GM23248 (cell line): ENCODE measurements at places on chromosomes 3 and 15.

DNA sequence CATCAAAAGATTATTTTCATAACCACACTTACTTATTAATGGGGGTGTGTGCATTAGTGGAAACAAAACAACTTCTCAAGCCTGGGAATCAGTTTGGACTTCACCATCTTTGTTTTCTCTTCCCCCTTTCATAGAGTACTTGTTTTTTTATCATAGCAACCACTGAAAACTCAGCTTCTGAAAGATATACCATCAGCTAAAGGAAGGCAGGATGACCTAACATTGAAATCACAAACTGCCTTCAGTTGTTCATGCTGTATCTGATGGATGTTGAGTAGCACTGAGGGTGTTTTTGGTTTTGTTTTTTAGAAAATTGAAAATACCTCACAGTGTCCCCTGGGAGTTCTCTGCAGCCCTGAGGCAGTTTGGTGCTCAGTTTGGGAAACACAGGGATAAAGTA is 46.5 kb downstream of the NEK10 start:
- DNase-seq, result no peak

DNA sequence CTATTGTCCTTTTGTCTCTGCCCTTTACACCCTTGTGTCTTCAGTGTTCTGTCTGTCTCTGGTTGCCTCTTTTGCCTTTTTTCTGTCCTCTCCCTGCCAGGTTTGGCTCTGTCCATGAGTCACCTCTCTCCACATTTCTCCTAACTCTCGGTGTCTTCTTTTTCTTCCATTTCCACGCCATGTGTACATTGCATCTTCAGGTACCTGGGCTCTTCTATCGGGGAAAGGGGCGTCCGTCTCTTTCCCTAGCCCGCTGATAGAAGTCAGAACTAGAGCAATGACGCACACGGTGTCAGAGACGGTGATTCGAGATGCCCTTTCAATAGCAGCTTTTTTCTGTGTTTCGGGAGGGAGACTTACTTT is 641 bp downstream of the OPA1 start:
- peak; percentile 69 for DNase-seq

- peak; percentile 17 for DNase-seq
Observed at GRCh38 chr15:33243393-33243792, 48.9 kb upstream of the FMN1 start.

- DNase-seq, result no peak
Observed at GRCh38 chr3:114860531-114860930, 286.6 kb downstream of the ZBTB20 start.

DNA sequence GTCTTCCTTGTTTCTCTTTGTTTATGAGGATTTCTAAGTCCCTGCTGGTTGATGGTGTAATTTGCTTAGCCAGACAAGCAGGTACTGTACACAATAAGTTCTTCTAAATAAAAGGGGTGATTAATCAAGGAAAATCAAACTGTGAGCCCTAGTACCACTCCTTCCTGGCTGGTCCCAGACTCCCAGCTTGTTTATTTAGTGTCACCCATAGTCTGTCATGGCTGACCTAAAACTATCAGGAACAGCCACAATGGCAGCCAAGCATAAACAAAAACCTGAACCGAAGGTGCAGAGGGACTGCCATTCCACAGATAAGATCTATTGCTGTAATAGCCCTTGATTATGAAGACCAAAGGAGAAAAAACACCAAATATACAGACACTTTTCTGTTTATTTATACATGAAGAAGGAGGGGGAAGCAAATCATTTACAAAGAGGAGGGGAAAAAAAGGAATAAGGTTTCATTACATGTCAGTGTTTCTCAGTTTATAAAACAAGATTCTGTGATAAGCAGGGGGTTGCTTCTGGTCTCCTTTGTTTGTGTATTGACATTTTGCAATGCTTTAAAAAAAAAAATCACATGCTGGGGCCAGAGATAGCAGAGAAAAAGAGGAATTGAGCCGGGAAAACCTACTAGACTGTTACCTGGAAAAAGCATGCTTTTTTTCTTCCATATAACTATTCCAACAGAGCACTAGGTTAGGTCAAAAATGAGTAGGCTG is 182.4 kb upstream of the DPH6 start:
- no peak for DNase-seq

- DNase-seq, result peak; percentile 65
Observed at GRCh38 chr15:43903864-43904290, 77.1 kb downstream of the WDR76 start.

- DNase-seq, result no peak
Observed at GRCh38 chr3:70703305-70704102, 391.1 kb upstream of the MDFIC2 start.

DNA sequence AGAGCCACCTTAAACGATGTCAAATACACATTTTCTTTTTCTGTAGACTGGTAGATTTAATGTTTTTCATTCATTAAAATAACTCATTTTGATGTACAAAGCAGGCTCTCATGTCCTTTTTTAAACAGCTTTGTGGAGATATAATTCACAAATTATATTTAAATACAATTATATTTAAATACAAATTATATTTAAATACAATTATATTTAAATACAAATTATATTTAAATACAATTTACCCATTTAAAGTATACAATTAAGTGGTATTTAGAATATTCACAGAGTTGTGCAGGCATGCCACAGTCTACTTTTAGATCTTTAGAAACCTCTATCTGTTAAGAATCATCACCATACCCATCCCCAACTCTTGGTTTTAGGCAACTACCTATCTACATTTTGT is 36.4 kb upstream of the GASK1A start:
- DNase-seq, result no peak

- no peak for DNase-seq
Observed at GRCh38 chr15:100158356-100158755, 183.4 kb downstream of the ADAMTS17 start.

- DNase-seq, result no peak
Observed at GRCh38 chr3:81891055-81891895, 129.8 kb upstream of the GBE1 start.

DNA sequence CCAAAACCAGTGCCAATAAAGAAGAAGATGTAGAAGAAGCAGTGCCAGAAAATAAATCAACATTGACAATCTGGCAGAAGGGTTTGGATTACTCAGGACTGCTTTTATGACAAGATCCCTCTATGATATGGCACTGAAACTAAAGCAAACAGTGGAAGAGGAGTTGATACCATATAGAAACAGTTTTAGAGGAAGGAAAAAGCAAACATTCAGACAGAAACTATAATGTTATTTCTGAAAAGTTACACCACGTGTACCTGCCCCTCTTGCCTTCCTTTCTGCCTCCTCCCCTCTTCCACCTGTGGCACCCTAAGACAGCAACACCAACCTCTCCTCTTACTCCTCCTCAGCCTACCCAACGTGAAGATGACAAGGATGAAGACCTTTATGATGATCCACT is 63.0 kb downstream of the SFMBT1 start:
- no peak for DNase-seq

GRCh38 chr3:102133376-102133775 is 284.1 kb downstream of the NFKBIZ start:
- no peak for DNase-seq

DNA sequence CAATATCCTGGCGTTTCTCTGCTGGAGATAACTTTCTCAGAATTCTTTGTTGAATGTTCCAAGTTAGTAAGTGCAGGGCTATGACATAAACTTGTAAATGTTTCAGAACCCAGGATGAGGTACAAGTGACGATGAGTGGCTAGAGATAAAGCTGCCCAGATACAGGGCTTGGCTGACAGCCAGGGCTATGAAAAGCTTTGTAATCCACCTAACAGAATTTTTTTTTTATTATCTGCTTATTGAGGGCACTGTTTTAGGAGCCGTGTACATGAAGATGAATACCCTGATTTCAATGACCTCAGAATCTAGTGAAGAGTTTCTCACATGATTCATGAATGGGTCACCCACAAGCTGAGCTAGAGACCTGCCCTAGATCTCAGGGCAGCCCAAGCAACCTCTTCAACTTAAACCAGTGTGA is 431.4 kb downstream of the DIPK2A start:
- peak; percentile 67 for DNase-seq

GRCh38 chr3:194395778-194396538 is 3.1 kb downstream of the GP5 start:
- DNase-seq, result peak; percentile 45

- peak; percentile 35 for DNase-seq
Observed at GRCh38 chr3:107794664-107795443, 272.1 kb downstream of the BBX start.

DNA sequence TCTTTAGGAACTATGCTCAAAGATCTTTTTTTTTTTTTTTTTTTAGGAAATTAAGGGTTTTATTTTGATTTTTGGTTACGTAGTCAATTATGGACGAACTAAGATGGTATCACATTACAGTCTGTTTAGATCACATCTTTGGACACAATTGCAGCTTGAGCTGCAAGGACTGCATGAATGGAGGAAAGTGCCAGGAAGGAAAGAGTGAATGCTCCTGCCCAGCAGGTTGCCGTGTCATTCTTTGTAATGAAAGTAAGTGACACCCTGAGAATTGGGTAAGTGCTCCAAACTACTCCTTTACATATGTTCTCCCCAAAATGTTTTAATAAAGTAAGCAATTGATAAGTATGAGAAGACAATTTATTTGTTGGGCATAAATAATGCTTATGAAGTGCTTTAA is 716.5 kb upstream of the GOLIM4 start:
- no peak for DNase-seq

DNA sequence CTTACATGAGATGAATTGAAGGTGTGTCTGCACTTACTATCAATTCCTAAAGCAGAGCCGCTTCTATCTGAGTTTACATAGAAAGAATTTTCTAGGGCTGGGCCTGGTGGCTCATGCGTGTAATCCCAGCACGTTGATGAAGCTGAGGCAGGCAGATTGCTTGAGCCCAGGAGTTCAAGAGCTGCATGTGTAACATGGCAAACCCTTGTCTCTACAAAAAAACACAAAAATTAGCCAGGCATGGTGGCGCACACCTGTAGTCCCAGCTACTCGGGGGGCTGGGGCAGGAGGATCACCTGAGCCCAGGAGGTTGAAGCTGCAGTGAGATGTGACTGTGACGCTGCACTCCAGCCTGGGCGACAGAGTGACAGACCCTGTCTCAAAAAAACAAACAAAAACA is 18.1 kb upstream of the ATP13A3 start:
- DNase-seq, result no peak

- DNase-seq, result peak; percentile 69
Observed at GRCh38 chr3:101824702-101825101, 24.6 kb upstream of the NFKBIZ start.

DNA sequence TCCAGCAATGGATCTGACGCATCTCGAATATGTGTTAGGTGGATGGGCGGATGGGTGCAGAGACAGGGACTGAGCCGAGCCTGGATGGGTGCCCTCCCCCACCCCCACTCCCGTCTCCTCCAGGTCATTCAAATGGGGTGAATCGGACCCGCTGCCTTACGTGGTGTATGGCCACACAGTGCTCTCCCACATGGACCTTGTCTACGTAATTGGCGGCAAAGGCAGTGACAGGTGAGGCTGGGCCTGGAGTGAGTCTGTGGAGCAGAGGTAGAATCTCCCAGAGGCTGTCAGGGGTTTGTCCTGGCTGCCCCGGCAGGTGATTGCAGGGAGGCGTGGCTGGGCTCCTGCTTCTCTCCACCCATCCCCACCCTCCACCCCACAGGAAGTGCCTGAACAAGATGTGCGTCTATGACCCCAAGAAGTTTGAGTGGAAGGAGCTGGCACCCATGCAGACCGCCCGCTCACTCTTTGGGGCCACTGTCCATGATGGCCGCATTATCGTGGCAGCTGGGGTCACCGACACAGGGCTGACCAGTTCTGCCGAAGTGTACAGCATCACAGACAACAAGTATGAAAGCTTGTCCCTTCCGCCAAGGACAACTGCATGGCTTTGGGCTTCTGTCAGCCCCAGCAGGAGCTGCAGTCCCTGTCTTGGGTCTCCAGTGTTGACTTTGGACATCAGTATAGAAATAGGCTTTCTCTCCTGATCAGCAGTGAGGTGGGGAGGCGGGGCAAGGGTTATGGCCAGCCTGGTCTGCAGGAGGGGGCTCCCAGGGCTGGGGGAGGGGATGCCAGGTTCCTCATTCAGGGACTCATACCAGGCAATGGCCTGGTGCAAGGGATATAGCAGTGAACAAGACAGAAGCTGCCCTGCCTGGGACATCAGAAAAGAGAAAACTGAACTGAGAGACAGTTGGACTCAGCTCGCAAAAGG is 3.4 kb downstream of the KLHL40 start:
- DNase-seq, result no peak

- DNase-seq, result peak; percentile 78
Observed at GRCh38 chr3:38117748-38118420, 19.0 kb downstream of the ACAA1 start.

GRCh38 chr3:133474251-133474801 is 74.5 kb downstream of the BFSP2 start:
- peak; percentile 51 for DNase-seq

DNA sequence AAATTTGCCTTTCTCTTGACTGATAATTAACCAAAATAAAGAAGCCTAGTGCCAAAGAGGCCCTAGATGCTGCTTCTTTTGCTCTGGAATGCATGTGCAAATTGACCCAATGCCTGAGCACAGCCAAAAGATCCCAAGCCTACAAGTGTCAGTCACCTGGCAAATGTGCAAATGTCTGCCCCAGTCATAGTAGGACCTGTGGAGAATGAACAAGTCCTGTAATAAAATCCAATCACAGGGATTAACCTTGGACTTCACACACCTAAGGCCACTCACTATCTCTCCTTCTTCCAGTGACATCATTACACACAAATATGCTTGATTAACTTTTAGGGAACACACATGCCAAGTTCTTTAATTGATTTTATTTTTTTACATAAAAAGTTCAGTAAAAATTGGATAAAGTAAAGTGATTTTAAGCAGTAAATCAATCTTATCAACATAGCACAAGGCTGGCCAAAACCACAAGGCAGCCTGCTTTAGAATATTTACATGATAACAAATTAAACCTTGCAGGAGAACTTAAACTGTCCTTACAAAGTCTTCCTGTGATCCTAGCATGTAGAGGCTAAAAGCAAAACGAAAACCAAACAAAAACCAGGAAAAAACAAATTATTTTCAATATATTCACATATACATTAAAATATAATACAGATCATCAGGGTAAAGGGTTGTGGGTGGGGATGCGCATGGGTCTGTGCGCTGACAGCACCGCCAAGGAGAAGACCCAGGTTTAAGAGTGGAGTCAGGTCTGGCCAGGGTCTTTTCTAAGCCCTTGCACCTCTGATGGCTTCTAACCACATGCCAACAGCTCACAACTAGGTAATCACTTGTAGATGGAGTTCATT is 36.8 kb downstream of the NBEAL2 start:
- DNase-seq, result no peak

DNA sequence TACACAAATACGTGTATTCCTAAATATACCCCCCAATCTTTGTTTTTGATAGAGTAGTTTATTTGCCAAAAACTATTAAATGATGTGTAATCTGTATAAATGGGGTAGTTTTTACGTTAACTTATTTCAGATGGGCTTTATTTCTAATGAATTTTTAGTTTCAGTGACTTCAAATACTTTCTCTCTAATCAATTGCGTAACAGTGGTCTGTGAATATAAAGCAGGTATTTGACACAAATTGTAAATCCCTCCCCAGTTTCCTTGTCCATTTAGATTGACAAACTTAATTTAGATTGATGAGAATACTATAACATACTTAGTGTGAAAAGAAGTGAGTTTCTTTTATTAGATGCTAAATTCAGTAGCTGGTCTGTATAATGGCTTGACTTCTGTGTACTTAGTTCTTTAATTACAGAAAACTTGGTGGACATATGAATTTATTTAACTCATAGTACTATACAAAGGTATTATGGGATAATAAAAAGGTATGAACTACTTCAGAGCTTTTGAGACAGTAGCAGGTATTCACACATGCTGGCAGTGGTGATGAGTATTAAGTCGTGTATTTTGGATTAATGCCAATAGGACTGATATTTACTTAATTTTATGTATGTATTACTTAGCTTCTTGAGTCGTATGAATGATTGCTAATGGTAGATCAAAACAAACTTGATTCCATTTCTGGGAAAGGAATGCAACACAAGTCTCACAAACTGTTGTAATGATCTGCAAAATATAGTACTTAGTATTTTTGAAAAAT is 81.6 kb downstream of the STT3B start:
- DNase-seq, result peak; percentile 7
